ENCODE measurements at places on chromosomes 3 and 15.
A peak's percentile ranks its signal among the peaks of the same experiment; 100 is the strongest.

DNA sequence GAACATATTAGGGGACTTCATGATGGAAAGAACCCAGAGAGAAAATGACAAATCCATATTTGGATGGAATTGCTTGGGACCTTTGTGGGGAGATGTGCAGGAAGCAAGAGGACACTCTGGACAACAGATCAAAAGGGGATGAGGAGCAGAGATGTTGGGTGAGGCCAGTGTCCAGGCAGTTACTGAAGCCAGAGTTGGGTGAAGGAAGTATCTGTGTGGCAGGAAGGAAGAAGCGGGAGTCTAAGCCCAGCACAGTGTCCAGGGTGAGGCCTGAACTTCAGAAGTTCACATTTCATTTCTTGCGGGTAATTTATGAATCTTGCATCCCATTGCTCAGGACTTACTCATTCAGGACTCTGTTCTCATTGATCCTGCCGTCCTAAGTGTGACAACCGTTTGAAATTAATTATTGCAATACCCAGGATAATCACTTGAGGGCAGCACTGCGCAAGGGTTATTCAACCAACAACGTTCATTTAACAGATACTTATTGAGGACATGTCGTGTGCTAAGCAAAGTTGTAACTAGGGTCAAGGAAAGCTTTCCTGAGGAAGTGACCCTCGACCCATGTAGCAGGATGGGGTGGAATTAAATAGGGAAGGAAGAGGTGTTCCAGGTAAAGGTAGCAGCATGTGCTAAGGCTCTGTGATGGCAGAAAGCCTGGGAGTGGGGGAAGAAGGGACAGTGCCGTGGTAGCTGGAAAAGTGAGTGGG, 61.3 kb upstream of the CMTM8 start:
- DNase-seq, result peak; percentile 60

- no peak for DNase-seq
Measured at GRCh38 chr15:53862386-53862785, 102.9 kb upstream of the WDR72 start.

DNA sequence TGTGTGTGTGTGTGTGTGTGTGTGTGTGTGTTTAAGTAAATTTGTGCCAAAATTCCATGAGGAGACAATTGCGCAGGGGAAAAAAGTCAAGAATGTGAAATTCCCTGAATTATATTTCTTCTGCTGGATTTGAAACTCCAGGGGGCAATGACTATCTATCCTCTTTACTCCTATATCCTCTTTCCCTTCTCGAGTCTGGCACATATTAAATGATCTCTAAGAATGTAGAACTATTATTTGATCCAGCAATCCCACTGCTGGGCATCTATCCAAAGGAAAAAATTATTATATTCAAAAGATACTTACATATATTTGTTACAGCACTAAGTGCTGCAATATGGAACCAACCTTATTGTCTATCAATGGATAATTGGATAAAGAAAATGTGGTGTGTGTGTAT, 350.1 kb upstream of the ADAMTS9 start:
- no peak for DNase-seq

GRCh38 chr3:24401090-24401810, 93.4 kb downstream of the THRB start:
- no peak for DNase-seq

- DNase-seq, result no peak
Measured at GRCh38 chr3:133859381-133860234, 36.1 kb downstream of the RAB6B start.

DNA sequence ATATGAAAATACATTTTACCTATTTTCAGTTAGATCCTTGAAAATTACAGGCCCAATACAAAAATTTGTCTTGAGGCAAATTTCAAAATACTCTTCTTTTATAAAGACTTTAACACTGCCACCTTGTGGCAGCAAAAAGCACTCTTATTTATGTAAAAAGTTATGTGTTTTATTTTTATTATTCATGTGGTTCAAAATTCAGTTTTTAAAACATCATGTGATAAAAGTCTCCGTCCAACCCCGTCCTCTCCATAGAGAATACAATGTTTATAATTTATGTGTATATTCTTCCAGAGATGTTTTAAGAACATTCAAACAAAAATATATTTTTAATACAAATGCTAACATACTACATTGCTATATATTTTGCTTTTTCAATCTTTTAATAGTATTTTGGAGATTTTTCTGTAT, 36.9 kb upstream of the TRIM59 start:
- no peak for DNase-seq

DNA sequence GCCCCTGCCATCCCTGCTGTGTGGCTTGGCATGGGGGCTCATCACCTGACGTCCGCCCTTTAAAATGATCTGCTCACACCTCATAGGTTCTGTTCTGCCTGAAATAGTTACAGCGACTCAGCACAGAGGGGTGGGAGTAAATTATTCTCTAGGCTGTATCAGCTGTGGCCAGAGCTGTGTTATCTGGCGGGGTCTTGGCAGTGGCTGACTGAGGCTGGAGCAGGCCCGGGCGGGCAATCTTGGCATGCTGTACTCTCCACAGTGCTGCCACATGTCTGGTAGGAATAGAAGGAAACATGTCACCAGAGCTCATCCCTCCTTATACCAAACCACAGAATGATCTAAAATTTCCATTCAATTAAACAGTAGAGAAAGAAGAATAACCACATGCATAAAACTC, 499.9 kb upstream of the LMCD1 start:
- no peak for DNase-seq

DNA sequence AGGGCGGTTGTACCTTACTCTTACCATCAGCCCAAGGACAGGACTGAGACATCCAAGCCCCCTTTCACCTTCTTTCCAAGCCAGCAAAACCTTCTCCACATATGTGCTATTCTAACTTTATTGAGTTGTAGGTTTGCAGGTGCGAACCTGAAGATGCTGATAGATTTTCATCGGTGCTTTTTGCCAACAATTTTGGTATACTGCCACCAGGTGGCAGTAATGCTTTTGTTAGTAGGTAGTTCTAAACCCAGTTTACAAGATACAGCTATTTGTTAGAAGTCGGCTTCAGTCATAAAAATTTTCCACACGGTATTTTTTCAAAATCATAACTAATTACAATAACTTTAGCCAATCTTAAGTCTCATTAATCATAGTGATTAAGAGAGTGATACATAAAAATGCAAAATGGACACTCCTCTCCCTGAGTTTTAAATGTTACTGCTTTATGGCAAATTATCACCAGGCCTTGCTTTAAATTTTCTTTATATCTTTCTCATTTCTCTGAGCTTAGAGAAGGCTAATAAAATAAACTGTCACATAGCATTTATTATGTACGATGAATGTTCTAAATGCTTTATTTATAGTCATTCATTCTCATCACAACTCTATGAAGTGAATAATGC, 636 bp downstream of the TBC1D21 start:
- DNase-seq, result no peak

- DNase-seq, result no peak
Measured at GRCh38 chr3:188581792-188582191, 427.8 kb downstream of the LPP start.

- DNase-seq, result no peak
Measured at GRCh38 chr3:14564741-14565140, 24.6 kb upstream of the GRIP2 start.

GRCh38 chr3:99884484-99884883, 66.8 kb downstream of the CMSS1 start:
- no peak for DNase-seq

DNA sequence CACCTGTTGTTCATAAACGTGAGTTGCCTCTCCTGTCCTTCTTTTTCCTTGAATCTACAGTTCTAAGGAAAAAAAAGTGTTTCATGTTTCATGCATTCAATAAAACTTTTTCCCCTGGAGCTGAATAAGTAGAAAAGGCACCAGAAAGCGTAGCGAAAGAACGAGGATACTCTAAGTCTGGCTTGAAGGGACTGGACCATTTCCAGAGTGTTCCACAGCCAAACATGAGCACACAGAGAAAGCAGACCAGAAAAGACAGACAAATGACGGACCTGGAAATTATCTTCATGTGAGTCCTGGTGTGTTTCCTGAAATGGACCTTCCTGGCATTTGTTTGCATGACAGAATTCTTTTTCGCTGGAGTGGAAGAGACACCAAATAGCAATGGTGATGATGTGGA, 204.7 kb downstream of the SV2B start:
- DNase-seq, result no peak

GRCh38 chr3:165744025-165744424, 93.2 kb downstream of the BCHE start:
- DNase-seq, result no peak

GRCh38 chr15:85618956-85619491, 175.7 kb downstream of the KLHL25 start:
- DNase-seq, result peak; percentile 76

DNA sequence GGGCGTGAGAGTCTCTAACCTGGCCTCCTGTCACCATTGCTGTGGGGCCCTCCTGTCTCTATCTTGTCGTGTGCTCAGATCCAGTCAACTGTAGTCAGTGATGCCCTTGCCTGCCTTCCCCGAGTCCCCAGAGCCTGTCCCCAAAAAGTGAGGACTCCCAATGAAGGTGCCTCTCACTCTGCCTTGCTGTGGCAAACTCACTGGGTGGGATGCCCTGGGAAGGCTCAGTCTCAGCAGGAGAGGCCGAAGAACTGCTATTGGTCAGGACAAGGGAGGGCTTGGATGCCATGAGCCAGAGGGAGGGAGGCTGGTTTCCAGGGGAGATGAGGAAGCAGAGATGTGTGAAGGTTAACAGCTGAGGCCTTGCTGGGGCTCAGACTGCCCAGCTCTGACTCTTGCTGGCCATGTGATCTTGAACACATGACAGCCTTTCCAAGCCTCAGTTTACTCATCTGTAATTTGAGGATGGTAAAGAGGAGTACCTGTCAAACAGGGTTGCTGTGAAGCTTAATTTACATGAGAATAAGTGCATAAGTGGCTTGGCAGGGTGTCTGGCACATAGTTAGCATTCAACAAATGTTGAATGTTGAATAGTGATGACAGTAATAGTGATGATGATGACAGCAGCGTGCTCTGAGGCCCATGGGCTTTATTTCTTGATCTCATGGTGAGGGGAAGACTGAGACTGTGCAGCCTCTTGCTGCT, 8.2 kb downstream of the KY start:
- DNase-seq, result no peak

DNA sequence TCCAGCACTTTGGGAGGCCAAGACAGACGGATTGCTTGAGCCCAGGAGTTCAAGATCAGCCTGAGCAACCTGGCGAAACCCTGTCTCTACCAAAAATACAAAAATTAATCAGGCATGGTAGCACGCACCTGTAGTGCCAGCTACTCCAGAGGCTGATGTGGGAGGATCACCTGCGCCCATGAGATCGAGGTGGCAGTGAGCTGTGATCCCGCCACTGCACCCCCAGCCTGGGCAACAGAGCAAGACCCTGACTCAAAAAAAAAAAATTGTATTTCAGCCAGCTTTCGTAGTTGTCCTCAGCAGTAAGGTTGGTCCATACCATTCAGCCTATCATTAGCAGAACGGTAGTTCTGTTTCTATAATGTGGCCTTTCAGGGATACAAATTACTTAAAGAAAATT, 66.6 kb upstream of the FURIN start:
- DNase-seq, result no peak

GRCh38 chr3:172076212-172076611, 36.8 kb downstream of the FNDC3B start:
- DNase-seq, result no peak

GRCh38 chr3:69008980-69009379, 4.5 kb downstream of the EOGT start:
- no peak for DNase-seq

DNA sequence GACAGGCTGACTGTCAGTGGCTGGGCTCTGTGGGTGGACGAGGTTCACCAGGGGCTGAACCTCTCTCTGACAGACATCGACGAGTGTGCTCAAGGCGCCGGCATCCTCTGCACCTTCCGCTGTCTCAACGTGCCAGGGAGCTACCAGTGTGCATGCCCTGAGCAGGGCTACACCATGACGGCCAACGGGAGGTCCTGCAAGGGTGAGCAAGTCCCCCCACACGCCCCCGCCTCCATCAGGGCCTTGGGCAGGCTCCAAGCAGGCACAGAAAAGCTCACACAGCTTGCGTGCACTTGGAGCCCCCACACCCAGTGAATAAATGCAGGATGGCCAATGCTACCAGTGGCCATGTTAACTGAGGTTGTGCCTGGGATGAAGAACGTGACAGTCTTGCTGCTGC, 82.3 kb downstream of the FBLN2 start:
- DNase-seq, result no peak

GRCh38 chr3:187870360-187871203, 125.3 kb upstream of the BCL6 start:
- DNase-seq, result peak; percentile 43

- DNase-seq, result no peak
Measured at GRCh38 chr3:136135039-136135802, 60.9 kb downstream of the MSL2 start.

- DNase-seq, result no peak
Measured at GRCh38 chr3:159829539-159830227, 159.0 kb upstream of the IL12A start.

GRCh38 chr3:38018296-38019266, 10.9 kb downstream of the PLCD1 start:
- no peak for DNase-seq

DNA sequence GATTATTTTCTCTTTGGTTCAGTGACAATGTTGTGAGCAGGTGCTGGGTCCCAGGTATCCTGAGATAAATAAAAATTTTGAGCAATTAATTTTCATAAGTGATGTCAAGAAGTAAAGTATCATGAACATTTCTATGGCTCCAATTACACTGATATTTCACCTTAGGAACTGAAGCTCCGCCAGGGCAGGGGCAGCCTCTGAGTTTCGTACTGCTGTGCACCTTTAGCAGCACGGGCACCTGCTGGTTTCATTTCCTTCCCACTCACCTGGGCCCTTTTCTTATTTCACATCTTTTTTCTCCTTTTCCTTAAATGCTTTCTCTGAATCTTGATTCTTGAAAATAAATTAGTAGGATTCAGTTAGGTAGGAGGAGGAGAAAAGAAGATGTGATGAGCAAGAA, 1.2 kb upstream of the IL1RAP start:
- DNase-seq, result no peak

GRCh38 chr3:177610686-177611633, 413.7 kb upstream of the TBL1XR1 start:
- DNase-seq, result no peak

All from activated T-cell treated with anti-CD3 and anti-CD28 coated beads, Interleukin-2, amount 50 U/mL, for 48 hours (primary cell).